ENCODE measurements at places on chromosomes 2 and 18.

DNA sequence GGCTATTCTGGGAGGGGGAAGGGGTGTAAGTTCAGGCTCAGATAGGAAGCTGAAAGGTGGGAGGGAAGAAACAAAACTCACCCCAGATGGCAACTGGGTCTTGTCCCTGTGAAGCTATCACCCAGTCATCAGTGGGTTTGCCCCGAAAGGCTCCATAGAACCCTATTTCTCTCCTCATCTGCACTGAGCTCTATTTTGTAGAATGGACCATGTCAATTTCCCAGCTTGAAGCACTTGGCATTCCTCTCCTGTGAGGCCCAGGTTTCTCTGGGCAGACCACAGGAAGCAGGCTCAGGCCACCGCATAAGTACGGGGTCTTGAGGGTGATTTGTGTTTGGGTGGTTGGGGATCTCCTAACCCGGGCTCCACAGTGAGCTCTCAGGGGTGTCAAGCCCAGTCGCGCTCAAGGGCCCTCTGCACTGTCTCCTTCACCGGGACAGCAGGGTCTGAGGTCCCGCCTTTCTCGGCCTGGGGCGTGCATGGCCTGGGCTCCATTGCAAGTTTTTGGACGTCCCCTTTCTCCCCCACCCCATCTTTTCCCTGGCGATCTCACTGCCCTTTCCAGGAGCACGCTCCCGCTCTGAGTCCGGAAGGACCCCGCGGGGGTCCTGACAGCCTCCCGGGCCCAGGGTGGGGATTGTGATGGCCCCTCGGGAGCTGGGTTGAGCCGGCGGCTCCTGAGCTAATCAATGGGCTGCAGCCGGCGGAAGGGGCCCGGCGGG lies 27.3 kb upstream of the NOTO start:
- DNase-seq, result no peak

DNA sequence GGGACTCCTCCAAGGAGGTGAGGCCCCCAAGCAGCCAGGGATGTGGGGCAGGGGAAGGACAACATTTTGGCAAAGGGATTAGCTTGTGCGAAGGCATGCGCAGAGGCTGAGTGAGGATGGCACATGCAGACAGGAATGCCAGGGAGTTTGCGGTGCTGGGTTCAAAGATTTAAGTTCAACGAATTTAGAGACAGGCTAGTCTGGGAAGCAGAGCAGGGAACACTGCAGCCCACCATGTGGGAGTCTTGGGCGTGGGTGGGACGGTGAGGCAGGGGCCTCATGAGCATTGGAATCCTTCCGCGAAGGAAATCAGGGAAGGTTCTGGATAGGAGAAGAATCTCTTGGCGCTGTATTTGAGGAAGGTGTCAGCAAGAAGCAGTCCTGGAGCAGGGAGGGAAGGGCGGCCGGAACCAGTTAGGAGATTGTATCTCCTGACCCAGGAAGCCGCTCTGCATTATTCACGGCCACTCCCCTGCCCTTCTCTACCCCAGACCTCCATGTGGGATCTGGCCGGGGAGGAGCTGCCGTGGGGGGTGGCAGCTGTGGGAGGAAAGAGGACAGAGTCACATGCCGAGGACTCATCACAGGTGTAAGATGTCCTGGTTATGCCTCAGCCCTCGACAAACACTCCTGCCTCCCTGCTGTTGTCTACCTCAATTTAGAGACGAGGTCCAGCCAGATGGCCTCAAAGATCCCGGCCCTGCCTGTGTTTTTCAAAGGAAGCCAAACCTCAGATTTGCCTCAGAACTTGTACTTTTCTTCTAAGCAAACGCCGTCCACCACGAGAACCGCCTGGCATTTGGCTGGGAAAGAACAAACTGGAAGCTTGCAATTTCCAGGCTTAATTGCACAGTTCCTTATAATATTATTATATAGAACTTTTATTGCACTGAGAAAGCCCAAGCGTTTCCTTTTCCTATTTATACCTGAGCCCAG lies 123.7 kb upstream of the SMAD2 start:
- DNase-seq, result no peak

- no peak for DNase-seq
Observed at GRCh38 chr2:240759459-240759858, 60.6 kb downstream of the KIF1A start.

- no peak for DNase-seq
Observed at GRCh38 chr2:157444641-157445040, 752 bp upstream of the CYTIP start.

DNA sequence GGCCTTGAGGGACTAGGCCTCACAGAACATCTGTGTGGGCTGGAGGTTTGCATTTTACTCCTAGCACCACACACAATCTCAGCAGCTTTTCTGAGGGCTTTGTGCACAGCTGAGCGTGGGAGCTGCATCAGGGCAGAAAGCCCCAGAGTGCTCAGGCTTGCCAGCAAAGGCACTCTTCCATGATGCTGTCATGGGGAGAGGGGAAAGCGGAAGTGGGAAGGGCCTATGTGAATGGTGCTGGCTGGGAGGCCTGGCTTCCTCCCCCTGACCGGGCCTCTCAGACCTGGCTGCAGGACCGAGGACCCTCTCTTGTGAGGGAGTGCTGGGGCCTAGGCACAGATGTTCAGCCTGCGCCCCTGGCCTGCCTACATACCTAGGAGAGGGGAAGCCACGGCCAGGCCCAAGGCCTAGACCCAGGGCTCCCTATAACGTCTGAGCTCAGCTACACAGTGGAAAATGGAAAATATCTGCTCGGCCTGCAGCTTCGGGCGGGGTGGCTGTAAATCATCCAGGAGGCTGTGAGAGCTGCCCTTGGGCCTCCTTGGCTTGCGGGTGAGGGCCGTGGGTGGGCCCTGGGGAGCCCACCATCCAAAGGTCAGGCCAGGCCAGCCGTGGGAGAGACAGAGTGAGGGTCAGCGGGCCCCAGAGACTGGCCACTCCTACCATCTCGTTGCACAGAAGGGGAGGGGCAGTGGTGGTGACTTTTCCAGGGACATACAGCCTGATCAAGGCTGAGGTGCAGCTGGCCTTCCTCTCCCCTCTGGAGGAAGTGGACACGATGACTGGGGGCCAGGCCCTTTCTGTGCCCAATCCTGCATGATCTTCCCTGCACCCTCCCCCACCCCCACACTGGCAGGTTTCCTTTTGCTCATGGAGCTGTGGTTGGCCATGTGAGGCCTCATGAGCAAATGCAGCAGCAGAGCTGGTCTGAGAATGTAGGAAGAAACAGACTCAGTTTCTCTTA lies 22.8 kb downstream of the GLI2 start:
- no peak for DNase-seq

DNA sequence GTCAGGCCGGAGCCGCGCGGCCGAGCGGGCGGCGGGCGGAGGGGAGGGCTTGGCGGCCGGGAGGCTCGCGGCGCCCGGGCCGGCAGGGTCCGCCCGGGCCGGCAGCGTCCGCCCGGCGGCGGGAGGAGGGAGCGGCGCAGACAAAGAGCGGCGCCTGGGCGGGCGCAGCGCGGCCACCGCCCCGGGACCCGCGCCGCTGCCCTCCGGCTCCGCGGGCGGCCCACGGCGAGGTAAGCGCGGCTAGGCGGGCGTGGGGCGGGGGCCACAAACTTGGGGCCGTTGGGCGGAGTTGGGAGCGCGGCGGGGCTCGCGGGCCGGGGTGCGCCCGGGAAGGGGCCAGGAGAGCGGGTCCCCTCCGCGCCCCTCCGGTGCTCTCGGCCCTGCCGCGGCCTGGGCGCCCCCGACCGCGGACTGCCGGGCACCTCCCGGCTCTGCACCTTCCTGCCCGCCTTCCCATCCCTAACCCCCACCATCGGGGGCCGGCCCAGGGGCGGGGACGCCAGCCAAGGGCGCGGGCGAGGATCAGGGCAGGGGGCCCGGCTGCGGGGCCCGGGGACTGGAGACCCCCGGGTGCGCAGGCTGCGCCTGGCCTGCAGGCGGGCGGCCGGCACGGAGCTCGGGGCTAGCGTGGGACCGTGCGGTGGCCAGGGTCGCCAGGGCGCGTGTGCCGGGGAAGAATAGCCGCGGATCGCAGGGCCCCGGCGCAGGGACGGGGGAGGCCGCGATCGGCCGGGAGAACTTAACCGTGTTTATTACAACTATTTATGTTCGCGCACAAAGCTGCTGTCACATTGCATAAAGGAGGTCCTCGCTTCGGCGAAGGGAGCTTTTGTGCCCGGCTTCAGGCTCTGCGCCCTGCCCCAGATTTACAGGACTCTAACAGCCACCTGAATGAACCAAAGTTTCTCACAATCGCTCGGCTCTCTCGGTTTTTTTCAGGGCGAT lies at the start of gene NCK2:
Gene NCK2 (plus strand): TSS at position 4 of the 945 bp plus-strand sequence. CDS start 110,152 bp downstream, outside the sequence.
- DNase-seq, result no peak

DNA sequence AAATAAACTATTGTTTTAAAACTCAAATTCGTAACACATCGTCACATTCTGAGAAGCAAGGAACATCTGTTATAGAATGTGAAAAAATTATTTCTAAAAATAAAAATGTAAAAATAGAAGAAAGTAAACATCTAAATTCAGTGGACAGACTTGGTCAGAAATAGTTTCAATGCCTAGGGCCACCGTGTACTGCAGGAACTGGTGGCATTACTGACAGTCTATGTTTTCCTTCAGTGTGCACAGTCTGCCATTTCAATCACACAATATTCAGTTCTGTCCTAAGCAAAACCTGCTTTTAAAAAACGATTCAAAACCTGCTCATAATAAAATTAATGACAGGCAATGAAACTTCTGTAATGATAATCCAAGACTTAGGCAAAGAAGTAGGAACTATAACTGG lies 190.1 kb downstream of the ERBB4 start:
- no peak for DNase-seq

DNA sequence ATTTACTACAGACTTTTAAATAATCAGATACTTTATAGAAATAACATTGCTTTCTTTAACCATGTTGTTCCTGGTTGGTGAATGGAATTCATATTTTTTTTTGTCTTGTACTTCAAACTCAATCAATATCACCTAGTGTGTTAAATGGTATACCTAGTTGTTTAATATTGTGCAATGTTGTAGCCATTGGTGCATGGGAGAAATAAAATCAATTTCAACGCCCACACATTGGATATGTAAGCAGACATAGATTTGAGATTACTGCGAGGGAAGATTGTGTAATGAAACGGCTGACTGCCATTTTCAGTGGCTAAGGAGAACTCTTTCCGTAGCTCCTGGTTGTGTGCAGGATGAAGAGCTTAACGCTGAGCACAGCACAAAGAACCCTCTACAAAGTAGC lies 626.1 kb downstream of the TMEM182 start:
- DNase-seq, result no peak
